ENCODE measurements at places on chromosomes 3 and 15.
A peak's percentile ranks its signal among the peaks of the same experiment; 100 is the strongest.

GRCh38 chr15:31102039-31102321 is 455 bp upstream of the TRPM1 start:
- no peak for DNase-seq

- no peak for DNase-seq
Measured at GRCh38 chr15:89774492-89774891, 1.6 kb upstream of the MESP2 start.

DNA sequence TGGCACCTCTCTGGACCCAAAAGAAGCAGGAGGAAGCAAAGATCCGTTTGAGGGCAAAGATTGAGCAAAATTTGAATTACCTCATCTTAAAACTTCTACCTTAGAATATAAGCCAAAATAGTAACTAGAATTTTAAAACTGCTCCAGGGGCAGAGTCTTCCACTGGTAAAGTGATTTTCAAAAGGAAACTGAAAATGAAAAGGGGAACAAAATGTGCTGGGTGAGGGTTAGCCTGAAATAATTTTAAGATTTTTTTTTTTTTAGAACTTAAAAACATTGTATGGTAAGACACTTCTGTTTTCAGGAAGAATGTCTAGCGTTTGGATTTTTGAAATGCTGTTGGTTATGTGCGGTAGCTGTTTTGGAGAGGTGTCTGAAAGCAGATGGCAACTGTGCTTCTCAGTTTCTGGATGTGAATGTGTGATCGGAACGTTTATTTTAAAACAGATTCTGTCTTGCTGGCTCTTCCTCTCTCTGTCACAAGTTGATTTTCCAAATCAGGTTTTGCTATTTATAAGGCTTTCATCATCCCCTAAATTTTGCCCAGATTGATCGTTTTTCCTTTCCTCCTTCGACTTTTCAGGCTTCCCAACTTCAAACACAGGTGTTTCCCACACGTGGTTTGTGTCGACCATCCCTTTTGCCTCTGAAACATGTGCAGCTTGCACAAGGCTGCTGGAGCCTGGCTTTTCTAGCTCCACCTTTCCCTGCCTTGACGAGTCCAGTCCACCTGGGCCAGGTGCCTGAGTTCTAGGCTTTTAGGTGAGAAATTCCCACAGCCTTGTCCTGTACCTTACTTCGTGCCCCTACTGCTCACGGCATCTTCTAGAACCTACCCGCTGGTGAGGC is 3.3 kb downstream of the LRRK1 start:
- DNase-seq = no peak

DNA sequence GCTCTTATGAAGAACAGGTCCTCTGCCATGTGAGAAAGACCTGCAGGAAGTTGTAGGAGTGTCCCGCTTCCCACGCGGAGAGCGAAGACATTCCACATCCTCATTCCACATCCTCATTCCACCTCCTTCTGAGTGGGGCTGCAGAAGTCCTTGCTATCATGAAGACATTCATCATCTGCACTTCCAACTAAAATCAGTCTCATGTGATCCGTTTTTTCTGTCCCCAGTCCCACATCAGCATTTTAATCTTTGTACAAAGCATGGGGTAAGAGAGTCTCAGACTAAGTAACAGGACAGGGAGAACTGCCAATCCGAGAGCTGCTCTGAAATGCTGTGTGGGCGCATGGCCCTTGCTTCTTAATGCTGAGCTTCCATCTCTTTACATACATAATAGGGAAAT is 227.2 kb downstream of the RSRC1 start:
- DNase-seq = no peak

GRCh38 chr3:58514405-58514804 is 22.5 kb downstream of the KCTD6 start:
- DNase-seq = no peak

- no peak for DNase-seq
Measured at GRCh38 chr15:40845036-40845435, 1.2 kb downstream of the SPINT1 start.

- no peak for DNase-seq
Measured at GRCh38 chr3:193902607-193903511, 233.1 kb upstream of the HES1 start.

DNA sequence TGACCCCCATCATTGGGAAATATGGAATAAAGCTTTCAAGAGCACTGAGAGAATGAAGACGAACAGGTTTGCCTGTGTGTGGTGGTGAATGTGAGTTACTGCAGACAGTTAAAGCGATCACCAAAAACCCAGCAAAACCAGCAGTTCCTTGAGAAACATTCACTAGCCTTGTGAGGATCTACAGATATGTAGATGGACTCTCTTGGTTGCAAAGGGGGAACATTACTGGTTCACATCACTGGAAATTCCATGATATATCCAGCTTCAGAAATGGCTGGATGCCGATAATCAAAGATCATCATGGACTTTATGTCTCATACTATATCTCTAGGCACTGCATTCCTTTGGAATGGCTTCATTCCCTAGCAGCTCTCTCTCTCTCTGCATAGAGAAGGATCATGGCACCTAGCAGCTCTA is 10.2 kb upstream of the HERC1 start:
- no peak for DNase-seq

DNA sequence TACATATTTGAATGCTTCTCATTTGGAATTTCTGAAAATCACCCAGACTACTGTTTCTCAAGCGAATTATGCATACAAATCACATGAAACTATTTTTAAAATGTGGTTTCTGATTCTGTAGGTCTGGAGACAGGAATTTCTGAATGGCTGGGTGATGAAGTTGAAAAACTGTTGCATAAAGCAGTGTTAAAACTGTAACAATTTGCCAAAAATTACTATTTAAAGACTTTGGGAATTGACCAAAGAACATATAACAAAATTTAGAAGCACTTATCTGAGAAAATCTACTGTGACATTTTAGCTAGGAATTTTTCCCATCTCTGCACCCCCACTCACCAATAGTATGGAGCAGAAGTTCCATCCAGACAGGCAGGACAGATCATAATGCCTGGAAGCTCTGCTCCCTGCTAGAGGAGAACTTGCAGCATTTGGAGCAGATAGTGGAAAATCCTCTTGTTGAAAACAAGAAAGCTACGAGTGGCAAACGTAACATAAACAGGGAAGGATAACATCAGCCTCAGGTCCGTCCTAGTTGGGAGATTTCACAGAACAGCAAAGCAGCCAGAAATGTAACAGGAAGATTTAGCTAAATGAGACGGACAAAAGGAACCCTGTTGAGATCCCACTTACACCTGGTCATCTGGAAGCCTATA is 132.3 kb upstream of the MCTP2 start:
- DNase-seq = no peak

DNA sequence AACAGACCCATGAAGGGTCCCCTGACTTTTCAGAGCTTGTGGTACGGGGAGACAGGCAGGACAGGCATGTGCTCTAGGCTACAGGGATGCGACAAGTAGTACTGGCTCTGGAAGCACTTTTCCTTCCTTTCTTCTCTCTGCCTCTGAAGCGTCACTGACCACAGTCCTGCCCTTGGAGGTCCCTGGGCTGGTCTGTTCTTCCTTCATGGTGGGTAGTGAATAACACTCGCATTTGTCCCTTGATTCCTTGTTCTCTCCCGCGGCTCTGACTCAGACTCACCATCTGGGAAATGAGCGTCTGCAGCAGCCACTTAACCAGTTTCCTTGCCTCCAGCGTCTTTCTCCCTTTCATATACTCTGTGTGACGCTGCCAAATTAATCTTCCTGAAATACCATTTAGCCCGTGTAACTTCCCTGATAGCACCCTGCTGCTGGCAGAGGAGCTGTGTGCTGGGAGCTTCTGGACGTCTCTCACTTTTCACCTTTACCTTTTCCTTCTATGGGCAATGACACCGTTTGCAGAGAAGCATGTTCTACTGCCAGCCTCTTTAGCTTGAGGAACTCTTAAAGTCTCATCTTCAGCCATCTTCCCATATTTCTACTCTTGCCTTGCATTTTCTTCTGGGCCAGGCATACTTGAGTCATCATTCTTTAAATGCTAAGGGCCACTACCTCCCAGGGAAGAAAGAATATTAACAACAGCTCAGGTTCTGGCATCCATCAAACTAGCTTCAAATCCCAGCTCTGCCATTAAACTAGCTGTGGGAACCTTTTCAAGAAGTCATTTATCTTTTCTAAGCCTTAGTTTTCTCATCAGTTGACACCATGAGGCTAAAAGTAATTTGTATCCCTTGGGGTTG is 33.6 kb downstream of the TMEM45A start:
- DNase-seq = no peak

- no peak for DNase-seq
Measured at GRCh38 chr3:20773320-20773984, 587.4 kb upstream of the SGO1 start.

DNA sequence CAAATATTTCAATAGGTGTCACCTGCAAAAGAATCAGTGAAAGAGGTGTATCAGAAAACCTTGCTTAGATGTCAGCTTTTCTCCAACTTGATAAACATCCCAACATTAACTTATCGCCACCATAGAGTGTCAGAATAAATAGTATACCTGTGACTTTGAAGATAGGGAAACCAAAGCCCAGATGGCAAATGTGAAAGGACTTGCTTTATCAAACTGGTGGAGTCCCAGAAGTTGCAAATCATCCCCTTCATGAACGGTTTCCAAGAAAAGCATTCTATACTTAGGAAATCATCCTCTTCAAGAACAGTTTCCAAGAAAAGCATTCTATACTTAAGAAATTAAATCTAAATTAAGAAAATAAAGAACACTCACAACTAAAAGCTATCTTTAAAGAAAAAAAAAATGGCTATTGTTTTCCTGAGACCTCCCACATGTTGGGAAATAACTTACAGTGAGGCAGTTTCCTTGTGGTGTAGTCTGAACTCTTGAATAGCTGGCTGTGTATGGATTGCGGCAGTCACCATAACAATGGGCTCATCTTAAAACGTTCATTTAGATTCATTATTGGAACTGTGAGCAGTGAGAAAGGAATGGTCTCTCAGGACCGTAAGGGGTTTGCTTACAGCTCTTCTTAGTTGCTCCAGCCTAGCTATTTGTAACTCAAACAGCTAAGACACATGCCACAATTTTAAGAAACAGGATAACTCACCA is 56.5 kb downstream of the GHSR start:
- DNase-seq = peak; percentile 22

DNA sequence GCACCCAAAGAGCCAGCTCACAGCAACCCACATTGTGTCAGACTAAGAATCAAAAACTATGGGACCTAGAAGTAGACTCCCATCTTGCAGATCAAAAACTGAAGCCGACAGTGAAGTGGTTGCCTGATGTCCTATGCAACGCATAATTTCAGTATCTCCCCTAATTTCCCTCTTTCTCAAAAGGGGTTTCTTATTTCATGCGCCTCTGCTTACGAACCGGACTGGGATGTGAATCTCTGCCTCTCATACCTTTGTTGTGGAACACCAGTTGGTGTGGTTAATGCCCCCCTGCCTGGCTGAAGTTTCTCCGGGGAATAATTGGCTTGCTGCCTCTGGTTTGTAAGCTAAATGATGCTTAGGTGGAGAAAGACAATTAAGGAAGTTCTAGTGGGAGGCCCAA is 514 bp upstream of the FAM174B start:
- DNase-seq = no peak

- DNase-seq = no peak
Measured at GRCh38 chr3:133833267-133833666, 27.7 kb downstream of the SRPRB start.

DNA sequence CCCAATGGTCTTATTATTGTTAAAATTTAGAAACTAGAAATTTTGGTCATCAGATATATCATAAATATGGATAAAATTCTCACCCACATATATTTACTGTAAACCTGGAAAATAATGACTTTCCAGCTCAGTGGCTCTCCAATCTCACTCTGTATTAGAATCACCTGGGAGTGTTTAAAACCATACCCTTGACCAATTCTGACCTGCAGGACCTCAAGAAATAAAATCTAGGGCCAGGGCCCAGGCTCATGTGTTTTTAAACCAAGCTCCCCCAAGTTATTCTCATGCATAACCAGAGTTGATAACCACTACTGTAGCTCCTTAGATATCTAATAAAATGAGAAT is 372.1 kb downstream of the SHQ1 start:
- DNase-seq = no peak

DNA sequence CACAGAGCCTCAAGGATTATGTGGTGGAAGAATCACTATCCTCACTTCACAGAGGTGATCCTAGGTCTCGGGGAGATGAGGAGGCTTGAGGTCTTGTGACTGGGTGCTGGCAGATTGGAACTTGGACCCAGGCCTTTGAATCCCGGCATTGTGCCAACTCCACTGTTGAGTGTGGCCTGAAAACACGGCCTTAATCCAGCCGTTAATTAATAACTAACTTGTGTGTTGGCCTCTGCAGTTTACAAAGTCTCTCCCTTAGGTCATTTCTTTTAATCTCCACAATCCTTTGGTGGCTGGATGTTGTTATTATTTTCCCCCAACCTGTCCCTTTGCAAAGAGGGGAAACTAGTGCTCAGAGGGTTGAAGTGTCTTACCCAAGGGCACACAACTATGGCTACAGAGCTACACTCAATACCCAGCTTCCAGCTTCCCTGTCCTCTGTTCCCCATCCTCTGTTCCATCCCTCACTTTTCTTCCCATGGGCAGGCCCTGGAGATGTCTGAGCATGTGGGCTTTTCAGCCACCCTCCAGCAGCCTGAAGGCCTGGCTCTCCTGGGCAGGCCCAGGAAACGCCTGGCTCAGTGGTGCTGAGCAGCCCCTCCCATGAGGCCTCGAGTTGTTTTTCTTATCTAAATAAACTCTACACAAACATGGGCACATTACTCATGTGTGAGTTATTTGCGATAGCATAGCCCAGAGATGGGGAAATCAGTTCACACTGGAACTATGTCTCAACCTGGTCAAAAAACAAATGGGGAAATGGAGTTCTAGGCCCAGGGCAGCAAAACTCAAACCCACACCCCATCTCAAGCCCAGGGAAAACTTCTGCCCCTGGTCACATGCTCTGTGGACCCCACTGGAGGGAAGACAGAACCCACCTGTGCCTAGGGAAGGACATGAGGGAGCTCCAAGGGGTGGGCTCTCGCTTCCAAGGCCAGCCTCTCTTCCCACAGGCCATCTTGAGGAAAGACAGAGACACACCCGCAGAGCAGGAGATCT is 16.8 kb upstream of the SMAD3 start:
- DNase-seq = no peak

GRCh38 chr15:95304151-95304946 is 1026.2 kb upstream of the NR2F2 start:
- DNase-seq = peak; percentile 71

- DNase-seq = no peak
Measured at GRCh38 chr3:54966979-54967378, 39.1 kb upstream of the LRTM1 start.

- DNase-seq = no peak
Measured at GRCh38 chr3:62604751-62605351, 231.5 kb upstream of the FEZF2 start.
